ENCODE measurements at places on chromosomes 6 and 20.

GRCh38 chr6:56230976-56231566 lies 16.3 kb downstream of the COL21A1 start:
- no peak for DNase-seq

GRCh38 chr6:1027795-1028569 lies 283.9 kb upstream of the FOXQ1 start:
- DNase-seq, result no peak

DNA sequence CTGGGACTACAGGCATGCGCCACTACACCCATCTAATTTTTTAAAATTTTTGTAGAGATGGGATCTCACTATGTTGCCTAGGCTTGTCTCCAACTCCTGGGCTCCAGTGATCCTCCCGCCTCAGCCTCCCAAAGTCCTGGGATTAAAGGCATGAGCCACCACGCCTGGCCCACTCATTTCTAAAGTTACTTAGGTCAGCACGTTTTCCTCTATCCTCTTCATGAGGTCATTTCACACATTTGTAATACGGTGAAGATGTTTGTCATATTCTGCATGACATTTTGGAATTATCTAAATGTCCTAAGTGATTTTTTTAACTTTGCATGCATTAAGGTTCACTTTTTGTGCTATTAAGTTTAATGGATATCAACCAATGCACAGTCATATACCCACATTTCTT lies 11.9 kb upstream of the SOX12 start:
- no peak for DNase-seq

GRCh38 chr20:24148372-24148771 lies 159.8 kb upstream of the GGTLC1 start:
- no peak for DNase-seq

DNA sequence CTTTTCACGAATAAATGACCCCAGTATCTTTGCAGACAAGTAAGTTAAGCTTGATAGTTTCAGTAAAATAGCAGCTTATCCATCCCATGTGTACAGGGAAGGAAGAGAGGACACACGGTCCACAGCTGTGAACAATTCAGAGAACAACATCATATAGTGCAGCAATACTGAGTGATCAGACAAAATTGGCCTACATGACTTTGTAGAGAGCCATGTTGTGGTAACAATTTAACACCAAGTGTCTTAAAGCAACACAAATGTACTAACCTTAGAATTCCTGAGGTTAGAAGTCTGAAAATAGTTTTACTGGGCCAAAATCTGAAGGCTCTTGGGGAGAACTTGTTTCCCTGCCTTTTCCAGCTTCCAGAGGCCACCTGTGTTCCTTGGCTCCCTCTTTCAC lies 12.5 kb downstream of the FAM184A start:
- DNase-seq, result no peak

DNA sequence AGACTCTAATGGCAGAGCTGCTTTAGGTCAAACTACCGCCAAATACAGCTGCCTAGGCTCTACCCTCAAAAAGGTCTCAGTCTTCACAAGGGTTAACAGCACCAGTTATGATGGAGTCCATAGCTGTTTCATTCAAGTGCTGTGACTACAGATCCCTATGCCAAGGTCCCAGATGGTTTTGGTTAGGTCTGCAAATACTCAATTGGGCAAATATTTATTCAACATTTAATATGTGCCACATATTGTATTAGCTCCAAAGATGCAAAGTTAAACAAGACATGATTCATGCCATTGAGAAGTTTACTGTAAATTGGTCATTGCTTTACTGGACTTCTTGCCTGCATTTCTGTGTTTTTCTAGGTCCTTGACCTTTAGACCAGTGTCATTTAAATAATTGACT lies 55.8 kb upstream of the TFAP2D start:
- no peak for DNase-seq

DNA sequence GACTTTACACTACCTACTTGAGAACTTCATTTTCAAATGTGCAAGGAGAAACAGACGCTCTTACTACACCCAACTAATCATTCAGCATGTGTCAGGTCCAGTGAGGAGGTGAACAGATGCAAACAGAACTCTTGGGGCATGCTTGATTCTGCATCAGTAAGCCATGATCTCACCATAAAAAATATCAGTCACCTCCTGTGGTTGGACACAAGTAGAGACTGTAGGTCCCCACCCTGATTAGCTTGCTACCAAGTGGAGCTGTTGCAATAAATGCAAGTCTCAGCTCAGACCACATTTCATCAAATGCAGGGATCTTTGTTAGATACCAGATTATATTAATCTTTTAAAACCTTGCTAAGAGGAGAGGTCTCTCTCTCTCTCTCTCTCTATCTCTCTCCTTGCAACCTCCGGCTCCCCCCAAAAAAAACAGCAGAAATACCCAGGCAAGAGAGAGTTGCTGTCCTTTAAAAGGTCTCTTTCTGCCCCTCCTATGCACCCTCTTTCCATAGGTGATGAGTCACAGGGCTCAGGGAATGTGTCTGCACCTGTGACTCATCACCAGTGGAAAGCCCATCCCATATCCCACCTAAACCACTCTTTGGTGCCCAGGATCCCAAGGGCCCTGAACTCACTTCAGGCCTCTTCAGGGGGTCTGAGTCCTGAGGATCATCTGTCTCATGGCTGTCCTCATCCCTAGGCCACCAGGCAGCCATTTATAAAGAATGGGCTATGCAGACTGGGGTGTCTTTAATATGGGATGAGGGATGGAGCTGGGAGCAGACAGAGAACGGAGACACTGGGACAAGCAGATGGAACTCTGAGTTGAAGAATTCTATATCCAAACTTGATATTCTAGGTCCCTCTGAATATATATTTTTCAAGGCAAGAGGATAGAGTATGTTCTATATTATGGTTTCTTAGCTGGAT lies 154.5 kb downstream of the QRSL1 start:
- DNase-seq, result no peak

DNA sequence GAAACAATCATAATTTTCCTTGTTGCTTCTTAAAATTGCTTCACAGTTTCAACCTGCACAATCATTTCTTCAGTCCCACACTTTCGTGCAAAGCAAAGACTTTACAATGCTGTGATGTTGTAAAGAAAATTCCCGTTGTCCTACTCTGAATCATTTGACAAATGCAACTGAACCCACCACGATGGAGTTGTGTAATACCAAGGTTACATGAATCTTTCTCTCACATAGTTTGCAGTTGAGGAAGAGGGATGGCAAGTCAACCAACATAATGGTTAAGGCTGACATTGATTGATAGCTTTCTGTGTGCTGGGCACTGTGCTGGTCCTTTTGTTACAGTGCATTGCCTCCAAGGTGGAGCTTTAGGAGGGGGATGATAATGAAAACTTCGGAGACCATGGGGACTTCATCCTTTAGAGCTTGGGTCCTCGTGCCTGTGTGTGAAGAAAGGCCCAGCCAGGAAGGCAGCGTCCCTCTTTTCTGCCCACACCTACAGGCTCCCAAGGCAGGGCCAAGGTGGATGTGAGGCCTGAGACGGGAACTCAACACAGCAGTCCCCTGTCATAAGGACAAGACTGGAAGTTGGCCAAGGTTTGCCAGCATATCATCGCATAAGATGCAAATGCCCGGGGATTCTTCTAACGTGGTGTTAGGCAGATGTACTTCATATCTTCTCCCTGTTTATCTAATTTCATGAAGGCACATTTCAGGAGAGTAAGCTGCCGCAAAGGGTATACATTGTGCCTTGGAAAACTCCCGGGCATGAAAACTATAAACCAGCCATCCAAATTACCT lies 96.9 kb downstream of the LY86 start:
- DNase-seq, result no peak

DNA sequence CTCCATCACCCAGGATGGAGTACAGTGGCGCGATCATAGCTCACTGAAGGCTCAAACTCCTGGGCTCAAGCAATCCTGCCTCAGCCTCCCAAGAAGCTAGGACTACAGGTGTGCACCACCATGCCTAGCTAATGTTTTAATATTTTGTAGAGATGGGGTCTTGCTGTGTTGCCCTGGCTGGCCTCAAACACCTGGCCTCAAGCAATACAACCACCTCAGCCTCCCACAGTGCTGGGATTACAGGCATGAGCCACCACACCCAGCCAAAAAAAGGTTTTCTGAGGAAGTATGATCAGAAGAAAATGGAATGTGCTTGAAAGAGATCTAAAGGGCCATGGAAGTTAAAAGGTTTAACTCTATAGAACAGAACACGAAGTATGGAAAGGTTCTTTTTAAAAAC lies 8.7 kb downstream of the RBBP9 start:
- no peak for DNase-seq

- DNase-seq, result no peak
Measured at GRCh38 chr6:2244261-2245102, 923 bp downstream of the GMDS start.

DNA sequence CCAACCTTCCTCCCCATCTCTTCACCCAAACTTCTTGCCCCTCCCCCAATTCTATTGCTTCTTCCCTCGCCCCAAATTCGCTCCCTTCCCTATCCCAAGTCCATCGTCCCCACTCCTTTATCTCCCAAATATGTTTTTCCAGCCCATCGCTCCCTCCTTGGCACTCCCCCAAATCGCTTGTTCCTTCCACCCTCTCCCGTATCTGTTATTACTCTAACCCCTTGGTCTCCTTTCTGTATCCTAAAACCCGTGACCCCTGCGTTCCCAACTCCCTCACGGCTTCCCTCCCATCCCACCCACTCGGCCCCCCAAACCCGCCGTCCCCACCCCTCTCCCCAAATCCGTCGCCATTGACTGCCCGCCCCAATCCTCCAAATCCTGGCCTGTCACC lies 584 bp downstream of the MTCH1 start:
- DNase-seq, result no peak

DNA sequence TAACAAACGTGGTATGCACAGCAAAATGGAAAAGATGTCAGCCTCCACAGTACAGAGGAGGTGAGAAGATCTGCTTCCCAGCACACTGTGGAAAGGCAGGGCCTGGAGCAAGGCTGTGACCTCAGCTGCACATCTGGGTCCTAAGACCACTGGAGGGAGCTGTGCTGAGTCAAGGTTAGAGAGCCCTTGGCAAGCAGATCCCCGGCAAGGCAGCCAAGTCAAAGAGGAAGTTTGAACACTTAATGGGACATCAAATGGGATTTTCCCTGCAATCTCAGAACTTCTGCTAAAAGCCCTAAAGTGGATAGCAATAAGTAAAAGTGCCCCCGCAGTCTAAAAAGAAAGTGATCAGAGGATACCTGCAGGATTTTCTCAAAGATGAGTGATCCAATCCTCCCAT lies 39.5 kb downstream of the UNC5CL start:
- no peak for DNase-seq

DNA sequence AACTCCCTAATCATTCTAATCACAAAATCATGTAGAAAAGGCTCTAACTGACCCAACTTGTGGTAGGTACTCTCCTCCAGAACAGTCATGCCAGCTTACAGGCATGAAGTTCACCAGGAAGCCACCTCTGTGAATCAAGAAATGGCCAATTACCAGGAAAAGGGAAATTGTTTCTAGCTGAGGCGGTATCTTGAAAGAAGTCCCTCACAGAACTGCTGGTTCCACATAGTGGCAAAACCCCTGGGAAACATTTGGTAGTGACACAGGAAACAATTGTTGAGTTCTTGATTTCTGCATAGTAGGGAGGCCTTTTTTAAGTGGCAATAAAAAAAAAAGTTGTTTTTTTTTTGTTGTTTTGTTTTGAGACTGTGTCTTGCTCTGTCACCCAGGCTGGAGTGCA lies 3.4 kb upstream of the ZHX3 start:
- no peak for DNase-seq

DNA sequence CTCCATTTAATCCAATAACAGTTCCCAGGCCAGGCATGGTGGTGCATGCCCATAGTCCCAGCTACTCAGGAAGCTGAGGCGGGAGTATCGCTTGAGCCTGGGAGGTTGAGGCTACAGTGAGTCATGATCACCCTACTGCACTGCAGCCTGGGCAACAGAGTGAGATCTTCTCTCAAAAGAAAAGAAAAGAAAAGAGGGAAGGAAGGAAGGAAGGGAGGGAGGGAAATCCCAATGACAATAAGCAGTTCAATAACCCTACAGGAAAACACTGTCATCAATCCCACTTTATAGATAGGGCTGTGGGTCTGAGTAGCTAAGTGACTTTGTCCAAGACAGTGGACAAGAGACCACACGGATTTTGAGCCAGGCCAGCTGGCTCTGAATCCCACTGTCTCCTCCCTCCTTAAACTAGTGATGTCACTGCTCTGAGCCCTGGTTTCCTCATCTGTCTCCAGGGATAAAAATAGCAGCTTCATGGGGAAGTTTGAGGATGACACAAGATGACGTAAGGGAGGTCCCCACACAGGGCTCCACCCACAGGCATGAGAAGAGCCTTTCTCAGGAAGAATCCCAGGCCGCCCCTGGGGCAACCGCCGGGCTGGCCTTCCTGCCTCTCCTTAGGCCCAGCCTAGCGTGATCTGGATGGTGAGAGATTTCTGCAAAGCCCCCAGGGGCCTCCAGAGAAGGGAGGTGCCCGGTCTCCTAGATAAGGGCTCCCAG lies 7.2 kb upstream of the TRIB3 start:
- DNase-seq, result no peak
